ENCODE measurements at places on chromosomes 2 and 18.

- ATAC-seq = no peak
Measured at GRCh38 chr2:175049661-175050060, 44.5 kb upstream of the CHN1 start.

- no peak for ATAC-seq
Measured at GRCh38 chr18:42444349-42444748, 489.3 kb downstream of the PIK3C3 start.

DNA sequence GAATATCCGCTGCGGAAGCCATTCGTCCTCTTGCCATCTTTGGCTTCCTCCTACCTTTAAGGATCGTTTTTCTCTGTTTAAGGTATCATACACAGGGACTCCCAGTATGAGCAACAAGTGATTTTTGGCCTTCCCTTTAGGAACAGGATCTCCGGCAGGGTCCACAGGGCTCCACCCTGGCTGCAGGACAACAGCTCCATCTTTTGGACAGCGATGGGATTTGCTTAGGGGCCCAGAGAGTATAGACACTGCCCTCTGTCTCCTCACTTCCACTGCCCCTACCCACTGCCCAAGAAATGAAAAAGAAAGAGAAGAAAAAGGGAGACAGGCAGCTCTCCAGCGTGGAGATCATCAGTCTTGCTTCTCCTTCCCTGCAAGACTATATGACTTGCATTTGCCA lies 224.5 kb downstream of the UXS1 start:
- no peak for ATAC-seq

GRCh38 chr18:3321133-3321812 lies 59.3 kb downstream of the MYL12B start:
- ATAC-seq = peak; percentile 77

- ATAC-seq = no peak
Measured at GRCh38 chr2:161119483-161119882, 40.7 kb upstream of the TANK start.

Data from SK-N-SH treated with all-trans-retinoic acid at 6 μM for 48 hours (cell line).